ENCODE measurements at places on chromosomes 1 and 21.

- no peak for DNase-seq
Measured at GRCh38 chr1:119327450-119328155, 41.0 kb upstream of the HAO2 start.

DNA sequence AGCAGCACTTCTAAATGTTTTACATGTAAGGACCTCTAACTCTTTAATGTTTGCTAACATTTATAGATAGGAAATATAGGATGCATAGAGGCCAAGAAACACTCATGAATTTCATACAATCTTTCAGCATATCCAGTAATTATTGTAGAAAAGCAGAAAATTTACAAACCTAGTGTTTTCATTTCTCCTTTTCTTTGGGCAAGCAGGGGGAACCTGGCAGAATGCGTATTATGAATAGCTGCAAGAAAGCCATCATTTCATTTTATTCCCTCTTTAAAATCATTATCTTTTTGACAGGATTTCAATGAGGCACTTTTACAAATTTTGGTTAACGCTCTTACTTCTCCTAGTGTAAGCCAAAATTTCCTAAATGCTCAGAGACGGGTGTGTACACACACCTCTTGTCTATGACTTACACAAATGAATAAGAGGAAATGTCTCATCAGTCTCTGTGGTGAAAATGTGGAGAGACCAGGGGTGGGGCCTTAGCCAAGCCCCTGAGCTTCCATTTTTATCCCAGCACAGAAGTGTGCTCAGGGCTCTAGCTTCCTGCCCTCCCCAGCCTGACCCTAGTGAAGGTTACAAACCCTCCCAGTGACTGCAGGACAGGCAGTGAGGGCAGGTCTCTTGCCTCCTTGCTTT is 91.6 kb downstream of the LRRC8C start:
- no peak for DNase-seq

- DNase-seq, result no peak
Measured at GRCh38 chr1:30966690-30967369, 58.3 kb upstream of the SDC3 start.

DNA sequence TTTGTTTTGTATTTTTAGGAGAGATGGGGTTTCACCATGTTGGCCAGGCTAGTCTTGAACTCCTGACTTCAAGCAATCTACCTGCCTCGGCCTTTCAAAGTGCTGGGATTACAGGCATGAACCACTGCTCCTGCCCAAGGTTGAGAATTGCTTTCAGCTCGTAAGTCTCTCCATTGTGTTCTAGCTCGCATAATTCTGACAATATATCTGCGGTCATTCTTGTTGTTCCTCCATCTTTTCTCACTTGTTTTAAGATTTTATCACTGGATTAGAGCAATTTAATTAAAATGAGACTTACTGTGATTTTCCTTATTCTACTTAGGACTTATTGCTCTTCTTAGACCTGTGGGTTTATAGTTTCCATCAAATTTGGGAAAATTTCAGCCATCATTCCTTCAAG is 102.9 kb downstream of the AHCTF1 start:
- DNase-seq, result no peak

DNA sequence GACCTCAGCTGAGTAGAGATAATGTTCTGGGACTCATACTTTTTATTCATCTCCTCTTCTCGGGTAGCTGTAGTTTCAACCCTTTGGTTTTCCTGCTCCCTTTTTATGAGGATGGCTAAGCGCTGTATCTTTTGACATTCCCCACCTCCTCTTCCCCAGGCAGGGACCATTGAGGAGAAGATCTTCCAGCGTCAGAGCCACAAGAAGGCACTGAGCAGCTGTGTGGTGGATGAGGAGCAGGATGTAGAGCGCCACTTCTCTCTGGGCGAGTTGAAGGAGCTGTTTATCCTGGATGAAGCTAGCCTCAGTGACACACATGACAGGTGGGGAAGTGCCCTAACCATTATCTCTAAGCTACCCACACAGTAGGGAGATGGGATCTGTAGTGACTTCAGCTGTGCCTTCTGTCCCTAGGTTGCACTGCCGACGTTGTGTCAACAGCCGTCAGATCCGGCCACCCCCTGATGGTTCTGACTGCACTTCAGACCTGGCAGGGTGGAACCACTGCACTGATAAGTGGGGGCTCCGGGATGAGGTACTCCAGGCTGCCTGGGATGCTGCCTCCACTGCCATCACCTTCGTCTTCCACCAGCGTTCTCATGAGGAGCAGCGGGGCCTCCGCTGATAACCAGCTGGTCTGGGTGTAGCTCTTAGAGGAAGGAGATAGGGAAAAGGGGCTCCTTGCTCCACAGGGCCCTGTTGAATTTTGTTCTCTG is 25.6 kb downstream of the LRRC41 start:
- DNase-seq, result no peak

DNA sequence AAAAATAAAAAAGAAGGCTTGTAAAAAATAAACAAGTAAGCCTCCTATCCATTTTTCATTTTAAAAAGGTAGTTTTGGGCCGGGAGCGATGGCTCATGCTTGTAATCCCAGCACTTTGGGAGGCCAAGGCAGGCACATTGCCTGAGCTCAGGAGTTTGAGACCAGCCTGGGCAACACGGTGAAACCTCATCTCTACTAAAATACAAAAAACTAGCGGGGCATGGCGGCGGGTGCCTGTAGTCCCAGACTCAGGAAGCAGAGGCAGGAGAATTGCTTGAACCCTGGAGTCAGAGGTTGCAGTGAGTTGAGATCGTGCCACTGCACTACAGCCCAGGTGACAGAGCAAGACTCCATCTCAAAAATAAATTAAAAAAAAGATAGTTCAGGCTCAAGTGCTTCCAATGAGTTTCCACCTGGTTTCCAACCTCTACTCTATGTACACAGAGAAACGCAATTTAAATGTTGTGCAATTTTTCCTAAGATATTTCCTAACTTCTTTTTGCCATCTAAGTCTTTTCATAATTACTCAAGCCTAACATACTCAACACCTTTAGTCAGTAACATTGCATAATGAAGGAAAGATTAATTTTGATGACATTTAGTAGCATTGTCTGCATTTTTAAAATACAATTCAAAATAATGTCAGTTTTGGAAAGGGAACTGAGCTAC is 106.3 kb downstream of the KCNT2 start:
- DNase-seq, result no peak

DNA sequence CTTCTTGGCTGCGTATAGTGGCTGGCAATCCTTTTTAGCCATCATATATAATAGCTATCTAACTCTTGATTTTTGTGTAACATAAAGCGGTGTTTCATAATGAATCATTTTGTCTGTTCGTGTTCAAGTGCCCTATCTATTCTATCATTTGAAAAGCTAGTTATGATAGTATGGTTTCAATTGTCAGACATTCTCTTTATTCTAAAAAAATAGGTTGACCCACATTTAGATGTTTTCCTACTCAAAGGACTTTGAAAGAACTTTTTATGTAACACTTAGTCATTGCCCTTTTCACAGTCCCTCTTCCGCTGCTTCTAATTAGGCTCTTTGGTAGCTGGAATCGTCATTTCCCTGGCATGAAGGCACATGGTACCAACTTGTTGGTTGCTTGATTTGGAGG is 272.2 kb upstream of the B3GALT2 start:
- no peak for DNase-seq

DNA sequence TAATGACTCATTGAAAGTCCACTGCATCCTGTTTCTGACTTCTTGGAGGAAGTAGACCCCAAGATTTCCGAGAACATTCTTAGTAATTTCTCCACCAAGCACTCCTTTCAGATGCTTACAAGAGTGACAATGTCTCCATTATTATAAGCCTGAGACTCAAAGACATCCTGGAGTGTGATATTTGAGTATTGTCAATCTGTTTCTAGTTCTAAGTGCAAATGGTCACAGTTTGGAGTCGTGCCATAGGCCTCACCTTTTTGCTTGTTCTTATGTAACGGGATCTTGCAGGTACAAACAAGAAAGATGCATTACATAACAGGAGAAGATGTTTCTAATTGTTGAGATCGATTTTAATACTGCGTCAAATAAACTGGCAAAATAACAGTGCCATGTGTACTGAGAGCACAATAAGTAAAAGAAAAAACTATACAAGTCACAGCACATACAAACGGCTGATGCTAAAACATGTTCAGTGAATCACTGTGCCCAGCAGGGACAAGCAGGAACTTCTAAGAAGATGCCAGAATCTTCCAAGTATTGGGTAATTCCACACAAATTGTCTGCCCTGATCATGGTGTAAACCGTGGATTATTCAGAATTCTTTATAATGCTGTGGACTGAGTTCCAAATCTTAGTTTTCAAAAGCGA is 54.1 kb downstream of the CD2 start:
- DNase-seq, result no peak

DNA sequence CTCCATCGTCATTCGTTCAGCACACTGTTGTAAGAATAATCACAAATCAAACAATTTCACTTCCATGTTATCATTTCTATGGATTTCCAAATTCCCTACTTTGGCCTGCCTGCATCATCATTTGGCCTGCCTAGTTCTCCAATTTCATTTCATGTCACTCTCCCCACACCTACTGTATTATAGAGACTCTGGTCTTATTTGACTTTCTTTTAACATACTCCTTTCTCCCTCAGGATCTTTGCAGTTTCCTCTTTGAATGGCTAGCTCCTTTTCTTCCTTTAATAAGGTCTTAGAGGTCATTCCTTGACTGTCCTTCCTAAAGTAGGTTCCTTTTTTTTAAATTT is 36.3 kb upstream of the PODN start:
- DNase-seq, result no peak

DNA sequence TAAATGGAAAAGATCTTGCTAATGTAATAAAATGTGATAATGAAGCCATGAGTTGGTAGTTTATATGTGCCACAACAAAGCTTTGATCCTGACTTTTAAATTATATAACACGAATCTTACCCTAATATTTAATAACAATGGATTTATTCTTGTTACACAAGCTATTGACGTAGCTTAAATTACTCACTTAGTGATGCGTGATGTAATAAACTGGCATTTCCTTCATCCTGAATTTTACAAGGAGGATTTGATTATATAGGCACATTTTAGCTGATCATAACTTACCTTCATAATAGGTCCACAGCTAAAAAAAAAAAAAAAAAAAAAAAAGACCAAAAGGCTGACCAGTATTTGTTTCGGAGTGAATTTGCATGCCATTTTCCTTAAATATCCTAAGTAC is 76.2 kb upstream of the IVNS1ABP start:
- DNase-seq, result peak; percentile 82

- no peak for DNase-seq
Measured at GRCh38 chr1:244041466-244042120, 9.5 kb upstream of the ZBTB18 start.

GRCh38 chr1:3457910-3458883 is 3.7 kb downstream of the ARHGEF16 start:
- no peak for DNase-seq

DNA sequence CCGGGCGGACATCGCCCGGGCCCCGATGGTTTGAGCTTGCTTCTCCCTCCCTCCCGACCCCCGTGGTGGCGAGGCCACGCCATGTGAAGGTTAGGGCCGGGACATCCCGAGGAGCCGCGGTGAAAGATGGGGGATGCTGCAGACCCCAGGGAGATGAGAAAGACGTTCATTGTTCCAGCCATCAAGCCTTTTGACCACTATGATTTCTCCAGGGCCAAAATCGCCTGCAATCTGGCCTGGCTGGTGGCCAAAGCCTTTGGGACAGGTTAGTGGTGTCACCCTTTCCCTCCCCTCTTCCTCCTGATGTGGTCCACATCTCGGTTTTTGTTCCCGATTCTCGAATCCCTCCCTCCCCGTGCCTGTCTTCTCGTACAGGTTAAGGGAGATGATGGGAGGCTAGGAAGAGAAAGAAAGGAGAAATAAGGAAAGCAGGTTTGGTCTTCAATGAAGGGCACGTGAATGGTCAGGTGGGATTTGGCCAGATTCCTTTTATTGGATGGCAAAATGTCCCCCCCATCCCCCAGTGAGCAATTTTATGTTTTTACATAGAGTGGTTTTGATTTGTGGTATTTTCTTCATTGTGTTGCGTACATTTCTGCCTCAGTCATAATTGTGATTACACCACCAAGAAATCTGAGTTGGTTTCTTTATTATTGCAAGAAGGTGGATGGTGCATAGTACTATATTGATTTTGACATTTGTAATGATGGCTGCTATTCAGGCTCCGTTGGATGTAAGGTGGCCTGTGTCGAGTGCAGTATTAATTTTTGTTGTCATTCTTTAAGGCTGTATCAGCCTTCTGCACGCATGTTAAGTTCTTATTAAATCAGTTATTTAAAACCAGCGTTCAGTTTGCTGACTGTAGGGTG is 1.2 kb downstream of the CAMSAP2 start:
- no peak for DNase-seq

DNA sequence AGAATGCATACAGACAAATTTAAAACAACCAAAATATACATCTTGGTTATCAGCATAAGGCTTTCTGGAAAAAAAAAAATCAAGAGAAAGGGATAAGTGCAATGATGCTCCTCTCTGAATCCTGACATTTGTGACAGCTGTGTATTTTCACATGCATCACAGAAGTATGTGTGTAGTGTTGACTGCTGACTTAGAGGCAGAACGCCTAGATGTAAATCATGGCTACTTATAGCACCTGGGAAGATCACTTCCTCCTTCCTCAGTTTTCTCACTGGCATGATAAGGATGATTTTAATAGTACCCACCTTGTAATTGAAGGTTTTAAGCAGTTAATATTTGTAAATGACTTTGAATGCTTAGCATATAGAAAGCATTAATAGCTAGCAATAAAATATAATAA is 112.5 kb downstream of the MRPL39 start:
- DNase-seq, result no peak

DNA sequence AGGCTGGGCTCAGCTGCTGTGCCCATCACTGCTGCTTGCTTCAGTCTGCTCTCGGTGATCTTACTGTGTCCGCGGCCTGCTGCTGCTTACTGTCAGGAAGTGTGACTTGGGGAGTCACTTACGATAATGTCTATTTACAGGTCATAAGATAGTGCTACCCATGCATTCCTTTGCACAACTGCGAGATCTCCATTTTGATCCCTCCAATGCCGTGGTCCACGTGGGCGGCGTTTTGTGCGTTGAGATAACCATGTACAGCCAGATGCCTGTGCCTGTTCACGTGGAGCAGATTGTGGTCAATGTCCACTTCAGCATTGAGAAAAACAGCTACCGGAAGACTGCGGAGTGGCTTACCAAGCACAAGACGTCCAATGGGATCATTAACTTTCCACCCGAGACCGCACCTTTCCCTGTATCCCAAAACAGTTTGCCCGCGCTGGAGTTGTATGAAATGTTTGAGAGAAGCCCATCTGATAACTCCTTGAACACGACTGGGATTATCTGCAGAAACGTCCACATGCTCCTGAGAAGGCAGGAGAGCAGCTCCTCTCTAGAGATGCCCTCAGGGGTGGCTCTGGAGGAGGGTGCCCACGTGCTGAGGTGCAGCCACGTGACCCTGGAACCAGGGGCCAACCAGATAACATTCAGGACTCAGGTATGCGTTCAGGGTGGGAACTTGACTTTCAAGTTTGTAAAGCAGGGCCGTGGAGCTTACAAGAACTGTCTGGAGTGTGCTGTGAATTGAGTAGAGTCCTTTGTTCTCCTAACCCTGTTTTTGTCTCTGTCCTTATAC is 24.4 kb upstream of the PWP2 start:
- no peak for DNase-seq

DNA sequence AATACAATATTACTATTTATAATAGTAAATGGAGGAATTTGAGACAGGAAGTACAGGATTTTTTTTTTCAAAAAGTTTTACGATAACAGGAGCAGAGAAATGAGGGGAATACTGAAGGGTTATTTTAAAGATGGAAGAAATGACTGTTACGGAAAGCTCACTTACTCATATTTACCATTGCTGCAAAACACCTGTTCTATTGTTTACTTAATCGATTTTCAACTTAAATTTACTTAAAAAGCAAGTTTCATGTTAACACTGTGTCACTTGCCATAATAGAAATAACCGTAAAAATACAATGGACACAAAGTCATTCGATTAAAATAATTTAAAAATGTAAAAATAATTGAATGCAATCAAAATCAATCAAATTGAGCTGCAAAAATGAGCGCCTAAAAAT is 3.4 kb upstream of the EXO1 start:
- DNase-seq, result no peak

Measured in NCI-H1048 (cell line).